ENCODE measurements at places on chromosomes 5 and 9.

DNA sequence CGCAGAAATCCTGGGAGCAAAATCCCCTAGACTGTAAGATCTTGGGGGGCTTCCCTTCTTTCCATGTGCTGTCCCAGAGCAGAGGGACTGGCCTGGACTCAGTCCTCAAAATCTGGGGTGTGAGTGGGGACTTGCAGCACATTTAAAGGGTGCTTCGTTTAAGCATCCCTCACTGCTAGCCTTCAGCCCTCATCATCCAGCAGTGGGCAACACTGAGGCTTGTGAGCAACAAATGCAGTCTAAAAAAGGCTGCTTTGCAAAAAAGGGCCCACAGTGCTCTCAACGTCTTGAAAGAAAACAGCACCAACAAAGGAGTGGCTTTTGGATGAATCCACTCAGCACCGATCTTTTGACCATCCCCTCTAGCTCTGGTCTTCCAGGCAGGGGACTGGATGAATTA lies 128.3 kb upstream of the TBC1D2 start:
- peak; percentile 56 for DNase-seq

- no peak for DNase-seq
Measured at GRCh38 chr5:59040024-59040803, 457.3 kb downstream of the RAB3C start.

DNA sequence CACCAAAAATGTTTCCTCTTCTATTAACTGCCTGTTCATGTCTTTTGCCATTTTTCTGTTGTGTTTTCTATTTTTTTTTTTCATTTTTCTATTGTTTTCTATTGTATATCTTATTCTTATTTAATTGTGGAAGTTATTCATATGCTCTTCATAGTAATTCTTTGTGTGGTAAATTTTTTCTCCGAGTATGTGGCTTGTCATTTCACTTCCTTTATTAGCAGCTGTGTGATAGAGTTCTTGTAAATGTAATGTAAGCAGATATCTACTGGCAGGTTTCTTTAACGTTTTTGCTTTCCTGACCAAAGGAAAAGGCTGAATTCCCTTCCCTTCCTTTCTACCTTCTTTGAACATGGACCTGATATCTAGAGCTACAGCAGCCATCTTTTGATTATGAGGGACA lies 5.8 kb upstream of the PLPP1 start:
- DNase-seq = no peak

DNA sequence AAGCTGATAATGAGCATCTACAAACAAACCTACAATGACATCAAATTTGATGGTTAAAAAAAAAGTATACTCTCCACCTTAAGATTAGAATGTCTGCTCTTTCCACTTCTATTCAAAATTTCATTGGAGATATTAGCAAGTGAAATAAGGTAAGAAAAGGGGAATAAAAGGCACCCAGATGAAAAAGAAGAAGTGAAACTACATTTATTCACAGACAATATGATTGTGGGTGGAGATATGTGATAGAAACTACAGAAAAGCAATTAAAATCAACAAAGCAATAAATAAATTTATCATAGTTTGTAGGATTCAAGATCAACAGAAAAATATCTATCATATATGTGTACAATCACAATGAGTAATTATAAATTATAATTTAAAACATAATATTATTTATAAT lies 395.1 kb upstream of the CCNH start:
- no peak for DNase-seq

DNA sequence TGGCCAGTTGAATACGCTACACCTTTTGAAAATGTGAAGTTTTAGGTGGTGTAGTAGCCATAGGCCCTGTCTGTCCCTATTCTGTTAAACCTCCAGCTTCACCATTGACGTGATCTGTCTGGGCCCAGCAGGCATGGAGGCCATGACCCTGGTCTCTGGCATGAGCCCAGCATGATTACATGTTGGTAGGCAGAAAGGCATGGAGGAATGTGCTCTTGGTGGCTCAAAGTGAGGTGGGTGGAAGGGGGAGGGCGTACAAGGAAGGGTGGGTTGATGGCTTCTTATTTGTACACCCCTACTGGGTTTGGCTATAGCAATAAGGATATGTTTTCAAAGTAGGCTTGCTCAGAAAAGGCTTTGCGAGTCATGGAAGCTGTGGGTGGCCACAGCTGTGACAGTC lies 23.7 kb downstream of the RALGPS1 start:
- DNase-seq = no peak

- DNase-seq = no peak
Measured at GRCh38 chr5:54175-54730, 37.7 kb upstream of the PLEKHG4B start.

DNA sequence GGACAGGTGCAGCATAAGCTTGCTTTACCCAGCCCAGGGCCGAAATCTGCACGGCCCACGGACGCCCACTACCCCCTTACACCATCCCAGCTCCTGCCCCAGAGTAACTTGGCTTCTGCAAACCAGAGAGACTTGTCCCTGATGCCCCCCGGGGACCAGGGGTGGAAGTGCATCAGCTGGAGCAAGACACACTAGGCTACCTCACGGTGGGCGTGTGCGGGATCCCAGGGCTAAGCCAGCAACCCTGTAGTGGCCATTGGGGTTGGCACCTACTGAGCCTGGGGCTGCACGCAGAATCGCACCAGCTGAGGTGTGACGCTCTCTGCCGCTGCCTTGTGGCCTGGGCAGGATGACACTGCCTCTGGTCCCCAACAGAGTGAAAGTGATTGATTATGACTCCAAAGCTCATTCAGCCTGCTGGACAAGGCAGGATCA lies 6.1 kb upstream of the ZNF79 start:
- DNase-seq = peak; percentile 93

- DNase-seq = peak; percentile 74
Measured at GRCh38 chr5:150562832-150563231, 54.9 kb downstream of the NDST1 start.

DNA sequence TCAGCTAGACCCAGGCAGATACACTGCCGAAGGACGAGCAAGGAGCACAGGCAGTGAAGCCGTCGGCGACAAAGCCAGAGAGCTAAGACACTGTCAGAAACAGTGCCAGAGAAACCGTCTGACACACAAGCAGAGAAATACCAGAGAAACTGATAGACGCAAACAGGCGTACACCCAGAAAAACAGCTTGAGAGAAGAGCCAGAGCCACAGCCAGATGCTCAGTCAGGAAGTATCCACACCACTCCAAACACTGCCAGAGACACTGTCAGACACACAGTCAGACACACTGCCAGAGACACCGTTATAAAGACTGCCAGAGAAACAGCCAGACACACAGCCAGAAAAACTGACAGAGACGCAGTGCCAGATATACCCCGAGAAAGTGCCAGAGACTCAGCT lies 19.1 kb downstream of the CNTFR start:
- DNase-seq = no peak

- no peak for DNase-seq
Measured at GRCh38 chr5:16392718-16393117, 72.9 kb downstream of the ZNF622 start.

DNA sequence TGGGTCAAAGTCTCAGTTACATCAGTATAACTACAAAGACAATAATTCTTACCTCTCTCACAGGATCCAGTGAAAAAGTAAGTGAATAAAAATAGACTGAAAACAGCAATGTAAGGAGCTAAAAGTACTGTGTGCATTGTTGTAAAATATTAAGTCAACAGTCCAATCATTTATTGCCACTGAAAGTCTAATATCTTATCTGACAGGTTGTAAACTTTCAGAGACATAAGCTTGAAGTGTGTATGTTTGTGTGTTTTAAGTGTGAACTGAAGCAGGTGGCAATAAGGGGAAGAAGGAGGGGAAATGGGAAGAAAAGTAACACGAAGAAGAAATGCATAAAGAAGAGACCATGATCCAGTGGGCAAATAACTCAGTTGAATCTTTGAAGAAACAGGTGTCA lies 229.7 kb upstream of the TAS2R1 start:
- DNase-seq = no peak

GRCh38 chr5:90809311-90810056 lies 250.9 kb downstream of the ADGRV1 start:
- DNase-seq = no peak

- DNase-seq = peak; percentile 68
Measured at GRCh38 chr5:1973391-1974013, 90.8 kb upstream of the IRX4 start.

GRCh38 chr5:54176066-54176830 lies 134.1 kb downstream of the ARL15 start:
- no peak for DNase-seq

DNA sequence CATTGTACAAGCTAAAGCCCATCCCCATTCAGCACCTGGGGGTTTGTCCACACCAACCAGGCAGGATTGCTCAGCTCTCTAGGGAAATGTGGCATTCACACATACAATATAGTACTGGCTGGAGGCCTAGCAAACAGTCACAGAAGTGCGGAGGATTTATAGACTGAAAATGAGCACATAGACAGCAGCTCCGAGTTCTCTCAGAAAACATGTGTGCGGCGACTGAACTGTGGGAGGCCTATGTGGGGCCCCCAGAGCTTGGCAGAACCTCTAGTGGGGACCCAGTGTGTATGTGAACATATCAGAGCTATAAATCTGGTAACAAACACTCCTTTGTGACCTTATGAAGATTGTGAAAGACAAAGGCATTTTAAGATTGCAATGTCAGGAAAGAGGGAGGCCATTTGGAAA lies 431.1 kb downstream of the DTWD2 start:
- DNase-seq = no peak

- no peak for DNase-seq
Measured at GRCh38 chr5:151632524-151632923, 41.4 kb upstream of the FAT2 start.

DNA sequence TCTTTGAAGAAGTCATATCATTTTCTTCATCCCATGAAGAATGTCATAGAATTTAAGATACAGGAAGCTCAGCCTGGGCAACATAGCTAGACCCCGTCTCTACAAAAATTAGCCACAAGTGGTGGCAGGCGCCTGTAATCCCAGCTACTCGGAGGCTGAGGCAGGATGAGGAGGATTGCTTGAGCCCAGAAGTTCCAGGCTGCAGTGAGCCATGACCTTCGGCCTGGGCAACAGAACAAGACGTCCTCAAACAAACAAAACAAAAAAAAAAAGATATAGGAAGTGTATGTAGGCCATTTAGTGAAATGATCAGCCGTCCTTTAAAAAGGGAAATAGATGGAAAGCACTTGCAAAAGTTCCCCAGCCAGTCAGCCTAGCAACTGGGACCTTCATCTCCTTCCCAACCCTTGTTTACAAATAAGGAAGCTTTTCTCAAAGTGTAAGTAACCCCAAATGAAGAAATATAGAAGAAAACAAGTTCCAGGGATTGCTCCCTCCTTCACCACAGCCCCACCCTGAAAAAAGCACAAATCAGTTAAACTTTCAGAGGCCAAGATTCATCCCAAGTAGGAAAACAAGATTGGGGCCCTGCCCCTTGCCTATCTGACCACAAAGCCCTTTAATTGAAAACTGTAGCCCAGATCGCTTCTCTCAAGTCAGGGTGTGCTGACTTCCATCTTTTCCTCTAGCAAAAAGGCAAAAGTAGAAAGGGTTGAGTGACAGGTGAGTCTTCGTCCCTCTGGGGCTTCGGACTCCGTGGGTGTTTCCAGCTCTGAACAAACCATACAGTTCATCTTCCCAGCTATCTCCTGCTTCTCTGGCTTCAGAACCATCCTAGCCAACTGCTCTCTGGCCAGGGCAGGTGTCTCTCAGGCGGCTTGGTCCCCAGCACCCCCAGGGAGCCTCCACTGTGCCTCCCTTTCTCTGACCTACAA lies 1.2 kb downstream of the SLC31A2 start:
- no peak for DNase-seq

DNA sequence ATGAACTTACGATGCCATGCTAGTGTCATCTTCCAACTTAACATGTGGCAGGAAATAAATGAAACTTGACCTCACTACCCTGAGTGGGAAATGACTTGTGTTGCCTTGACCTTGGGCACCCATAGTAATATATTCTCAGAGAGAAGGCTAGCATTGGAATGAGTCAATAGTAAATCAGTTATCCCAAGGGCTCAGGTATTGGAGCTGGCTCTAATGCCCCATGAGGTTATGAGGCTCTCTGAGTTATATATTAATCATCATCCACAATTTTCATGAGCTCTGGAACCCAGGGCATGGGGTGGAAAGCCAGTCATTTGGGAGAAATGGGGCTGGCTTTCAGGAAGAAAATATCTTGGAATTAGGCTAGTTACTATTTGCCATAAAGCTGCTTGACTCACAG lies 42.4 kb upstream of the SMIM32 start:
- no peak for DNase-seq

DNA sequence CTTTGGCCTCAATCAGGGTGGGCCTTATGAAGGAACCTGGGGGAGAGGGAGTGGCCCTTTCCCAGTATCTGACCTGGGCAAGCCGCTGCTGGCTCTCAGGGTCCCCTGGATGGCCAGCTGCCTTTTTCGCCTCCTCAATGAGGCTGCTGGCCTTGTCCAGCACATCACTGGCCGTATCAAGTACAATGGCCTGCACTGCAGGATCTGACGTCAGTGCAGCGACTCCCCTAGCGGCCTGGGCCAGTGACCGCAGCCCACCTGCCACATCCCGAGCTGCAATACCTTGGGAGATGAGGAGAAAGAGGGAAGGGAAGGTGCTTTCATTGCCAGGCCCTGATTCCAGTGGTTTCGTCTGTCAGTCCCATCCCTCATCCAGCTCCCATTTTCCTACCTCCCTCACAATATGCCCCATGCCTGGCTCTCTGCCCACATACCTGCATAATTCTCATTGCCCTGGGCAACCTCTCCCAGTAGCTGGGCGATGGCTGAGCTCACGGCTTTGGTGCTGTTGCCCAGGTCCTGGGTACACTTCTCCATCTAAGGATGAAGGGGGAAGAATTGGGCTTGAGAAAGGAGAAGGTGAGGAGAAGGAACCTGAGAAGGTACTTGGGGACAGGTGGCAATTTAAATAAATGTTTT lies 19.1 kb downstream of the TLN1 start:
- peak; percentile 68 for DNase-seq

- no peak for DNase-seq
Measured at GRCh38 chr5:42840269-42840668, 28.6 kb upstream of the SELENOP start.

- no peak for DNase-seq
Measured at GRCh38 chr5:132370181-132370970, 866 bp downstream of the SLC22A5 start.

- DNase-seq = no peak
Measured at GRCh38 chr5:156361436-156362109, 34.6 kb downstream of the SGCD start.

GRCh38 chr5:90632791-90633190 lies 74.2 kb downstream of the ADGRV1 start:
- no peak for DNase-seq

DNA sequence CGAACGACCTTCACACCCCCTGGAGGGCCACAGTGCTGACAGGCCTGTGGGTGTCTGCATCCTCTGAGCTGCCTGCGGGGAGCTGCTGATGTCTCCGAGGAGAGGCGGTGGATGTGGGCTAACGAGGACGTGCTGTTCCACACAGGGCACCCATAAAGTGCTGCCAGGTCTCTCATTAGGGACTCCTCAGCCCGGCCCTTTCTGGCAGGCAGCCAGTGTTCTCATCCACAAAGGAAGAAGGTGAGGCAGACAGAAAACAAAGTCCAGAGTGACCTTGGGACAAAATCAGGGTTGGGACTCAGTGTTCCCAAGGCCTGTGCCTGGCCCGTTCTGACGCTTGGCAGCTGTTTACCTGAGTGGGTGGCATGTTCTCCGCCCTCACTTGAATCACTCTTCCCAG lies 29.3 kb downstream of the CARTPT start:
- no peak for DNase-seq
